ENCODE measurements at places on chromosomes 3 and 15.

- H3K4me3 ChIP-seq, result no peak overlapping the region
- H3K27ac ChIP-seq, result no peak overlapping the region
- no peaks in the 10 kb centered on the region for H3K4me1 ChIP-seq
- no peaks in the 10 kb centered on the region for H3K27me3 ChIP-seq
- peak; percentile 18 for DNase-seq
These were observed 291.6 kb upstream of the VEPH1 start for GRCh38 chr3:157794771-157795170.

DNA sequence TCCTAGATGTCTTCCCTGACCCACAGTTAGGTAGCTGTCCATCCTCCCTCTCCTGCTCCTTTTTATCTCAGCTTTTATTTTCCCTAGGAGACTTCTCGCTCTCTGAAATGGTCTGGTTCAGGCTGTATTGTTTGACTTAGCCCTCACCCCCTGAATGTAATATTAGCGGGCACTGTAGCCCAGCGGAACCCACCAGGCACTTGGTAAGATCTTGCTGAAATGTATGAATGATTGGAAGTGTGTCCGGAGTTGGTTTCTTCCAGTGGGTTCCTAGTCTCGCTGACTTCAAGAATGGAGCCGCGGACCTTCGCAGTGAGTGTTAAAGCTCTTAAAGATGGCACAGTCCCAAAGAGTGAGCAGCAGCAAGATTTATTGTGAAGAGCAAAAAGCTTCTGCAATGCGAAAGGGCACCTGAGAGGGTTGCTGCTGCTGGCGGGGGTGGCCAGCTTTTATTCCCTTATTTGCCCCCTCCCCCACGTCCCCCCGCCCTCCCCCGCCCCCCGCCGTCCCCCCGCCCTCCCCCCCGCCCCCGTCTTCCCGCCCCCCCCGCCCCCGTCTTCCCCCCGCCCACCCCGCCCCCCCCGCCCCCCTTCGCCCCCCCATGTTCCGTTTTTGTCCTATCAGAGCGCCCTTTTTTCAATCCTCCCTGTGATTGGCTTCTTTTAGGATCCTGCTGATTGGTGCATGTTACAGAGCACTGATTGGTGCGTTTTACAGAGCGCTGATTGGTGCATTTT is 694 bp upstream of the EEFSEC start:
- DNase-seq, result no peak
- no peaks in the 10 kb centered on the region for H3K36me3 ChIP-seq
- H3K4me3 ChIP-seq, result no peak overlapping the region
- H3K4me1 ChIP-seq, result peaks cover 1% of the 10 kb centered on the region

GRCh38 chr15:59339252-59339672 is 33.4 kb downstream of the MYO1E start:
- H3K4me3 ChIP-seq, result no peak overlapping the region
- peaks cover 38% of the 10 kb centered on the region for H3K36me3 ChIP-seq
- H3K27me3 ChIP-seq, result no peaks in the 10 kb centered on the region
- peaks cover 4% of the 10 kb centered on the region for H3K4me1 ChIP-seq

GRCh38 chr3:25178672-25179071 is 249.4 kb upstream of the RARB start:
- DNase-seq, result no peak
- no peaks in the 10 kb centered on the region for H3K36me3 ChIP-seq
- H3K27ac ChIP-seq, result no peak overlapping the region
- H3K27me3 ChIP-seq, result no peaks in the 10 kb centered on the region

GRCh38 chr3:89314454-89315098 is 207.2 kb downstream of the EPHA3 start:
- H3K27me3 ChIP-seq, result no peaks in the 10 kb centered on the region
- DNase-seq, result peak; percentile 58
- H3K27ac ChIP-seq, result no peak overlapping the region
- no peak overlapping the region for H3K4me3 ChIP-seq

GRCh38 chr3:164306042-164306441 is 772.3 kb downstream of the SI start:
- DNase-seq, result no peak
- H3K27ac ChIP-seq, result no peak overlapping the region
- H3K4me1 ChIP-seq, result no peaks in the 10 kb centered on the region
- no peaks in the 10 kb centered on the region for H3K36me3 ChIP-seq
- H3K27me3 ChIP-seq, result no peaks in the 10 kb centered on the region

GRCh38 chr3:153970741-153971347 is 150.3 kb upstream of the ARHGEF26 start:
- H3K4me1 ChIP-seq, result no peaks in the 10 kb centered on the region
- H3K4me3 ChIP-seq, result no peak overlapping the region
- no peaks in the 10 kb centered on the region for H3K36me3 ChIP-seq

- H3K27me3 ChIP-seq, result peaks cover 7% of the 10 kb centered on the region
- no peak for DNase-seq
- H3K27ac ChIP-seq, result no peak overlapping the region
- no peaks in the 10 kb centered on the region for H3K4me1 ChIP-seq
- H3K36me3 ChIP-seq, result no peaks in the 10 kb centered on the region
- H3K4me3 ChIP-seq, result no peak overlapping the region
These were observed 275.0 kb upstream of the NSMCE3 start for GRCh38 chr15:29544513-29545128.

DNA sequence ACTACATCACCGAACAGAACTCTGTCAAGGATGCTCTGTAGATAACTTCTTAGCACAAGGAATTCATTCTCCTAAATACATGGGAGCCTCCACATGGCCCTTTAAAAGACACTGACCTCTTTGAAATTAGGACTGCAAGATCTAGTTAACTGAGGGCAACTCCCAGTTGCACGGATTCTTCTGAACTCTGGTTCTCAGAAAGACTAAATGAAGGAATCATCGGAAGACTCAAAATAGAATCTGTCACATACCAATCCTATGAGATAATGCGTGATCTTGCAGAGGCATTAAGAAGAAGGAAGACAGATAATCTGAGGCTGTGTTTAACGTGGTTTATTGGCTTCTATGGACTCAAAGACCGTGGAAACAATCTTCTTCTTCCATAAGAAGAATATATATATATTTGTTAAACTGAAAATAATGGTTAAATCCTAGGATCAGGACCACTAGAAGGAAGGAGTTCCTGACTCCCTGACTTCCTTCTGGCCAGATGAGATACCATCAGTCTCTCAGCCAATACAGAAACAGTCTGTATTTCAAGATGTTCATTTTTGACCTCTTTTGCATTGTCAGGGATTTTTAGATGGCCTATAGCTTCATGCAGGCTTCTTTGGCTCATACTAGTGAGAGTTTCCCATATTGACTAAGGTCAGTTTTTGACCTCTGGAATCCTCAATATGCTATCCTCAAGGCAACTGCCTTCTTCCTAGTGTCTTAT is 33.9 kb upstream of the TBC1D23 start:
- H3K27me3 ChIP-seq, result no peaks in the 10 kb centered on the region
- no peaks in the 10 kb centered on the region for H3K4me1 ChIP-seq
- no peak overlapping the region for H3K4me3 ChIP-seq
- no peak overlapping the region for H3K27ac ChIP-seq

DNA sequence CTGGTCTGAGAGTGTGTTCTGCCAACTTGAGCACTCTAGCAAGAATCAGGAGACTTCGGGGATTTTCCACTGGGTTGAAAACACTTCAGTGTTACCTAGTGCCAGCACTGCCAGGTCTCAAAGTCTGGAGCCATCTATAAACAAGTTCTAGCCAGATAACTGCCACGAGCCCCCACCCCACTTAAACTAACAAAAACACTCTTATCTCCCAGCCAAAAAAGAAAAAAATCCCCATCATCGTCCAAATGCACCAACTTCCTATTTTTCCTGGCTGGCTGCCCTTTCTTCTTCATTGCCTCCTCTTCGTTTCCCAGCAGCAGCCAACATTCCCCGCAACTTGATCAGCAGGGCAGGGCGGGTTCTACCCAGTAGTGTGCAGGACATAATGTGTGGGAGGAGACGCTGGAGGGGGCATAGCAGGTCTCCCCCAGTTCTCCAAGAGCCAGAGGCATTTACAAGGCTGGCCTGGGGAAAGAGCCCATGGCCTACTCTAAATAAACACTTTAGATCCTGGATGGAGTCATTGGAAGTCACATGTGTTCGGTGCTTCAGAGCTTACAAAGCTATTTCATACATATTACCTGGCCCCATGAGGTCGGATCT is 29.5 kb downstream of the C2CD4B start:
- no peak for DNase-seq
- no peak overlapping the region for H3K4me3 ChIP-seq
- H3K36me3 ChIP-seq, result no peaks in the 10 kb centered on the region
- H3K27ac ChIP-seq, result no peak overlapping the region
- H3K4me1 ChIP-seq, result no peaks in the 10 kb centered on the region

GRCh38 chr15:66757521-66757920 is 55.5 kb downstream of the SMAD6 start:
- H3K4me3 ChIP-seq, result no peak overlapping the region
- peaks cover 21% of the 10 kb centered on the region for H3K4me1 ChIP-seq
- no peaks in the 10 kb centered on the region for H3K27me3 ChIP-seq
- peaks cover 12% of the 10 kb centered on the region for H3K36me3 ChIP-seq

DNA sequence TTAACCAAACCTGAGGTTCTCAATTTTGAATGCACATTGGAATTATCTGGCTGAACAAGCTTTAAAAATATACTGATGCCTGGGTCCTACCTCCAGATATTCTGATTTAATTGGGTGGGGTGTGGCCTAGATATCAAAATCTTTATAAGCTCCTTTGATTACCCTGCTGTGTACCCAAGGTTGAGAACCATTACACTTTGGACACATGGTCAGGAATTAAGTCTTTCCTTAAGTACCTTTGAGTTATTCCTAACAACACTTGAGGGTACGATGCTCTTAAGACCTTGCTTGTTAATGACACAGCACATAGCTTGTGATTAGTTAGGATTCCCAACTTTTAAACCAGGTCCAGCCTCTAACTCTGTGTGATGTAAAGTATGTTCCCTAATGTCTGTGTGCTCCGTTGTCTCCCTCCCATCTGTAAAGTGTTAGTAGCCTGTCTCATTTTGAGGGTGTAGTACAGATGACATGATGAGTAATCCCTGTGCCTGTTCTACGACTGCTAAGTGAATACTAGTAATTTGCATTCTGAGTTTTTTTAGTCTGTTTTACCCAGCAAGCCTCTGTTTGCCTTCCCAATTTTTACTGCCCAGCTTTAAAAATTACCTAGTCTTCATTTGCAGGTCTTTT is 154.9 kb downstream of the KLHL25 start:
- peak; percentile 87 for DNase-seq
- H3K4me3 ChIP-seq, result no peak overlapping the region
- H3K27ac ChIP-seq, result no peak overlapping the region

GRCh38 chr3:122342803-122343202 is 17.8 kb downstream of the CSTA start:
- no peak overlapping the region for H3K27ac ChIP-seq
- H3K36me3 ChIP-seq, result no peaks in the 10 kb centered on the region
- no peaks in the 10 kb centered on the region for H3K4me1 ChIP-seq

- no peaks in the 10 kb centered on the region for H3K4me1 ChIP-seq
- no peak overlapping the region for H3K4me3 ChIP-seq
- H3K36me3 ChIP-seq, result no peaks in the 10 kb centered on the region
- no peaks in the 10 kb centered on the region for H3K27me3 ChIP-seq
- no peak overlapping the region for H3K27ac ChIP-seq
These were observed 219.8 kb downstream of the UNC13C start for GRCh38 chr15:54197995-54198394.

DNA sequence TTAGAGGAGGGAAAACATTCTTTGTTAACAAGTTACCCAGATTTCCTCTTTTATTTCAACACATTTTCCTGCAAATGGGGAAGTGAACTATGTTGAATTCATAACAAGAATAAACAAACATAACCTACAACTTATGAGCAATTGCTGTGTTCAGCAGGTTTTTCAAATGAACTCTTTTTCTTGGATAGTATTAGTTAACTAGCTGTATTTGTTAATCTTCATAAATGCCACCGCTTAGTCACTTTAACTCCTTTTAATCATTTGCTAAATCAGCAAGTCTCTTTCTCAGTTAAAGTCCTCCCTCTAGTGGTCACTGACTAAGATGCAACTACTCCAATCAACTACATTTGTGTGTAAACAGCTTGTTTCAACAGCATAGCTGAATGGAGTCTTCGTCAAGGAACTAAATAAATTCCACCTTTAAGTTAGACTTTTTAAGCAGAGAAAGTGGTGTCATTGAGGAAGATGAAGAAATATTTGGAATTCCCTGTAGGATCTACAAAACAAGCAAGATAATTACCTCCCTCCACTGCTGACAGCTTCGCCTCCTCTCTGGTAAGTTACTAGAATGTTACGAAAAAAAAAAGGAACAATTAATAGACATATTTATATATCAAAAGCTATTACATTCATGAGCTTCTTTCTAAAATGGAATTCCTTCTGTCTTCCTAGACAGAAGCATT is 1122.0 kb downstream of the ROBO1 start:
- H3K4me3 ChIP-seq, result no peak overlapping the region
- no peaks in the 10 kb centered on the region for H3K36me3 ChIP-seq
- no peaks in the 10 kb centered on the region for H3K27me3 ChIP-seq
- DNase-seq, result peak; percentile 84
- H3K4me1 ChIP-seq, result no peaks in the 10 kb centered on the region
- H3K27ac ChIP-seq, result no peak overlapping the region

GRCh38 chr3:184002469-184002868 is 15.2 kb downstream of the ABCC5 start:
- H3K27me3 ChIP-seq, result no peaks in the 10 kb centered on the region
- peaks cover 12% of the 10 kb centered on the region for H3K36me3 ChIP-seq
- no peak overlapping the region for H3K4me3 ChIP-seq
- H3K27ac ChIP-seq, result peak overlapping the region; percentile 75
- H3K4me1 ChIP-seq, result peaks cover 18% of the 10 kb centered on the region

GRCh38 chr15:101368086-101368780 is 73.2 kb upstream of the SNRPA1 start:
- no peaks in the 10 kb centered on the region for H3K36me3 ChIP-seq
- peaks cover 2% of the 10 kb centered on the region for H3K4me1 ChIP-seq
- peaks cover 24% of the 10 kb centered on the region for H3K27me3 ChIP-seq
- no peak overlapping the region for H3K27ac ChIP-seq

GRCh38 chr3:45653205-45653604 is 36.0 kb upstream of the SACM1L start:
- H3K4me3 ChIP-seq, result no peak overlapping the region
- no peak overlapping the region for H3K27ac ChIP-seq
- no peaks in the 10 kb centered on the region for H3K27me3 ChIP-seq
- no peaks in the 10 kb centered on the region for H3K36me3 ChIP-seq
- peaks cover 1% of the 10 kb centered on the region for H3K4me1 ChIP-seq

DNA sequence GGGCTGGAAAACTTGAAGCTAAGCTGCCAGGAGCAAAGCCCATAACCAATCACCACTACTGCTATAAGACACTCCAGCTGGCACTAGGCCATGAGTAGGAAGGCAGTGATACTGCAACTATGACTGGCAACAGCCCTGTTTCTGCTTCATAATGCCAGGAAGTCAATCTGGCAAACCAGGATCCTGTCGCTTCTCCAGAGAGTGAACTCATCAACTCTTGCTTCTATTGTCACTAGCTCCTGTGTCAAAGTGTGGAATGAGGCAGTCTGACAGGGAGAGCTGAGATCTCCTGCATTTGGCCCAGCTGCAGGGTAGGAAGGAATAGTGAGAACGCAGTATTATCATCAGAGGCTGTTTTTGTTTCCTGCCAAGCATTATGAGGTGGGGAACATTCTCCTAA is 105.3 kb downstream of the CTNNB1 start:
- no peak overlapping the region for H3K27ac ChIP-seq
- H3K27me3 ChIP-seq, result no peaks in the 10 kb centered on the region
- DNase-seq, result no peak
- H3K4me3 ChIP-seq, result no peak overlapping the region
- no peaks in the 10 kb centered on the region for H3K4me1 ChIP-seq

All from mesenchymal stem cell (in vitro differentiated cells and primary cell).